ENCODE measurements at places on chromosomes 3 and 15.

GRCh38 chr15:100174904-100175275 is 166.9 kb downstream of the ADAMTS17 start:
- DNase-seq = no peak

DNA sequence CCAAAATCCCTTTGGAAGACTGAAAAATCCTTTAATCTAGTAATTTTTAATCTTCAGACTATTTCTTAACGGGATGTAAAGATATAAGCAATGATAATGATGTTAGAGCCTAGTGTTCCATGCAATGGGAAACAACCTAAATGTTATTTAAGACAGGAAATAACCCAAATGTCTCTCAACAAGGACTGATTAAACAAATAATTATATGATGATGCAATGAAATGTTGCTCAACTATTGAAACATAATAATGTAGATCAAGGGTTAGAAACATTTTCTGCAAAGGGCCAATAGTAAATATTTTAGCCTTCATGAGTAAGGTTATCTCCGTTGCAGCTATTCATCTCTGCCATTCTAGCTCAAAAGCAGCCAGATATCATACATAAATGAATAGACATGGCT is 275.4 kb downstream of the NEK10 start:
- no peak for DNase-seq

DNA sequence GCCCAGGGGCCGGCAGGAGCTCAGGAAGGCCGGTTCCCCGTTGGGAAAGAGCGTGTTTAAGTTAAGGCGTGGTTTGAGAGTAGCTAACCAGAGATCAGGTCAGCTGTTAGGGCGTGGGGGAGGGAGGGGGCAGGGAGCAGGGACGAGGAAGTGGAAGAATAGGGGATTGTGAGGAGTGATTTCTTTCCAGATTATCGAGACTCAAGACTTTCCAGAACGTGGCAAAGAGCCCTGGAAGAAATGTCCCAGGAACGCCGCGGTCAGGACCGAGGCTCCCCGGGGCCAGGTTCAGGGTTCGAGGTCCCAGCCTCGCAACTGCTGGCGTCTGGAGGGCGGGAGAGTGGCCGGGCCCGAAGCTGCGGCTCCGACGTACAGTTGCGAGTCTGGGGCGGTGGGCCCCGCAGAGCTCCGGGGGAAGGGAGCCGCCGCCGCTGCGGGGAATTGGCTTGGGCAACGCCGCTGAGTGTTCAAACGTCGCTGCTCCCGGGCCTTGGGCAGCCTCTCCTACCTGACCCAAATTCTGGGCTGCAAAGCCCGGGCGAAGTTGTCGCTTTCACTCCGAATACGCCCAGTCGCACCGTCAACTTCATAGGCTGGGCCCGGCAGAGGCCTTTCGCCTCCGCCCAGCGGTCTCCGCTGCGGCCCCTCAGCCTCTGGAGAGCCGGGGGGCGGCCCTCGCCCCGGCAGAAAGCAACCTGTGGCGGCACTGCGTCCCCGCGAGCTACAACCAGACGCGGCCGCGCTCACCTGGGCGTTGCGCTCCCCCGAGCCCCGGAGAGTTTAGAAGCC is 9.5 kb downstream of the ISL2 start:
- no peak for DNase-seq

- no peak for DNase-seq
Measured at GRCh38 chr3:138125548-138126221, 6.5 kb downstream of the A4GNT start.

DNA sequence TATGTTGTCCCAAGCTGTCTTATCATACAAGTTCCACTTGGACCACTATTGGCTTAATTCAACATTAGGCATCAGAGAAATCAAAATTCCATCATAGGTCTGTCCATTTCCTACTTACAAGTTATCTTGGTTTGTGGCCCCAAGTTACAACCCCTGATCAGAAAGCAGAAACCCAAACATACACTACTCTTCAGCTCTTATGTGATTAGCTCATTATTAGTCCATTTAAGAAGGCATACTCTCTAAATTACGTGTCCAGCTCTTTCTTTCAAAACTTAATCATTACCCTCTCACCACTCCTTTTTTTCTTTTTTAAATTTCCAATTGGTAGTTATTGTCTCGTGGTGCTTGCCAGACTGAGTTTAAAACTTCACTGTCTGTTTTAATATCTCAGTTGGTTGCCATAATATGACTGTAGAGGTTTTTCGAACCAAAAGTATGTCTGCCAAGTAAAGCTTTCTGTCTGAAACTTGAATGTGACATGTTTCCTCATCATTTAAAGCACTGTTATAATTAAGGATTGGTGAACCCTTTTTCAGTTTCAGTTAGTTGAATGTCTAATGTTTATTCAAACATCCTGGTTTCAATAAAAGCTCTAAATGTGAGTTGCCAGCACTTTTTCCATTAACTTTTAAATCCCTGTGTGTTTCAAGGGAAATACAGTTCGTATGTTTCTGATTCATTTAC is 150.3 kb downstream of the SAMMSON start:
- no peak for DNase-seq

- no peak for DNase-seq
Measured at GRCh38 chr15:57532731-57533447, 58.8 kb upstream of the MYZAP start.

DNA sequence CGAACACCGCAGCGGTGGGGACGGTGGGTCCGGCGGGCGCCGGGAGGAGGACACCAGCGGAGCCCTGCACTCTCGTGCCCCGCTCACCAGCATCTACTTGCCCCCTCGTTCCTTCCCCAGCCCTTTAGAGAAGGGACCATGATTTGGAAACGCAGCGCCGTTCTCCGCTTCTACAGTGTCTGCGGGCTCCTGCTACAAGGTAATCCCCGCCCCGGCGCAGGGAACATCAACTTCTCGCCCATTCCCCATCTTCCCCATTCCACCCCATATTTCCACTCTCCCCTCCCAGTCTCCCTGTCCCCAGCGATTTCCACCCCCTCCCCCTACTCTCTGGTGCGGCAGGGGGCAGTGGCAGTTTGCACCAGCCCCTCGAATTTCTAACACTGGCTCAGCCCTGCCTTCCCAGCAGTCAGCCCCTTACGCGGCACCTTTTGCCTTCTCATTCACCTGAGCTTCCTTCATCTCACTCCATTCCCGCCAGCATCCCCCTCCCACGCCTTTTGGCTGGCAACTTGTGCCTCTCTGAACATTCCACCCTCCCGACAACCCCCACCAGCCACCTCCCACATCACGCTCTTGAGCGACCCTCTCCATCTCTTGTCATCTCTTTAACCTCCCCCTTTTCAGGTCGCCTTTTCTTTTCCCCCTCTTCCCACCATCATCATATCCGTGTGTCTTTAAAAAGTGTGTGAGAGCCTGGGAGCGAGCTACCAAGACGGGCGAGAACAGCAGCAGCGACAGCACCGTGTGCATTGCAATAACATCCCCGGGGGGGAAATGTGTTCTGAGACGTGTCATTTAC is 882 bp downstream of the CADM2 start:
- no peak for DNase-seq

DNA sequence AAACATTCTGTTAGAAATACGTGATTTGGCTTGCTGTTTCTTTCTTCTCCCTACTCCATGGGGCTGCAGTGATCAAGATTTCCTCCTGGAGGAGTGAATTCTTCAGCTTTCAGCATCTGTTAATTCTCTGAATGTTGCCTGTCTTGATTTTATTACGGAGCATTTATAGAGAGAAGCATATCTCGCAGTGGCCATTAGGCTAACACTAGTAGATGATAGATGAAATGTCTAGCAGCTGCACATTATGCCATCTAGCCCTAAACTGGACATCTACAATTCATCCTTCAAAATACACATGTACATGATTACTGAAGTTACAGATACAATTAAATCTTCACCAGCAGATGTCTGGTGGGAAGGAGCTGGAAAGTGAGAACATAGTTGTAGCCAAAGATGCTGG is 769.8 kb upstream of the NECTIN3 start:
- DNase-seq = no peak

- DNase-seq = no peak
Measured at GRCh38 chr15:33941279-33942063, 26.8 kb upstream of the CHRM5 start.

Measured in activated CD4-positive, alpha-beta T cell treated with anti-CD3 and anti-CD28 coated beads, Interleukin-2, Interleukin-4, amounts not matched to agents 100 ng/mL and 50 ng/mL, durations not matched to agents 16 hours and 8 hours (primary cell).